GF-D8 (cell line): ENCODE measurements at places on chromosomes 12 and 14.

- no peak for DNase-seq
These were observed 274.5 kb upstream of the LRIG3 start for GRCh38 chr12:59194794-59195193.

GRCh38 chr12:120902846-120903411 is 1.2 kb downstream of the SPPL3 start:
- DNase-seq: no peak

DNA sequence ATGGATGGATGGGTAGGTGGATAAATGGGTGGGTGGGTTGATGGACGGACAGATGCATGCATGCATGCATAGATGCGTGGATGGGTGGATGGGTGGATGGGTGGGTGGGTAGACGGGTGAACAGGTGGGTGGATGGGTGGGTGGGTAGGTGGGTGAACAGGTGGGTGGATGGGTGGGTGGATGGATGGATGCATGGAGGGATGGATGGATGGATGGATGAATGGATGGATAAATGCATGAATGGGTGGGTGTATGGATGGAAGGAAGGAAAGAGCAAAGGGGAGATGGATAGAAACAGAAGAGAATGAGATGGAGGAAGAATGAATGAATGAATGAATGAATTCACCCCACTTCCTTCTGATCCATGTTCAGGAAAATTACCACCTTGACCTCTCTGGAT is 143.0 kb downstream of the KSR2 start:
- DNase-seq: no peak

DNA sequence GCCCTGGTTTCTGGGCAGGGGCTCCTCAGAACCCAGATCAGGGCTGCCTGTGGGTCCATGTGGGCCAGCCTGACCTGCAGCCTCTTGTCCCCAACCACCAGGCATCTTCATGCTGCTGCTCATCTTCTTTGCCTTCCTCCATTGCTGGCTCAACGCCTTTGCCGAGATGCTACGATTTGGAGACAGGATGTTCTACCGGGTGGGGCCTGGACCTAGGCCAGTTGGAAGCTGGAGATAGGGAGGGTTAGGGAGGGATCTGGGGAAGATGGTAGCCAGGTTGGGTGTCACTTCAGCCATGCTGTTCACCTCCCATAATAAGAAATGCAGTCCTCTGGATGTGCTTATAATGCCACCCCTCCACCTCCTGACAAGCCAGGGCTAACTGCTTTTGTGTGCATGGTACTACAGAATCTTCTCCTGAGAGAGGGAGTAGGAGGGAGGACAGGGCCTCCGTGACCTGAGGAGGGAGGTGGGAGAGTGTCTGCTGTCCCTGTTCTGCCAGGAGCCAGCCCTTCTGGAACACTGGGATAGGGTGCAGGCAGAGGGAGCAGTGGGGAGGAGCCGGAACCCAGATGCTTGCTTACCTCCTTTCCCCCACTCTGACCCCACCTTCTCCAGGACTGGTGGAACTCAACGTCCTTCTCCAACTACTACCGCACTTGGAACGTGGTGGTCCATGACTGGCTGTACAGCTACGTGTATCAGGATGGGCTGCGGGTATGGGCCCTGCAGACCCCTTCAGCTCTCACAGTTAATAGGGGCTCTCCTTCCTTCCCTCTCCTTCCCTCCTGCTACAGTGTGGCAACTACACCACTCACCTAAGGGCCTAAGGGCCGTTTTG is 17.6 kb downstream of the SOAT2 start:
- DNase-seq: no peak

DNA sequence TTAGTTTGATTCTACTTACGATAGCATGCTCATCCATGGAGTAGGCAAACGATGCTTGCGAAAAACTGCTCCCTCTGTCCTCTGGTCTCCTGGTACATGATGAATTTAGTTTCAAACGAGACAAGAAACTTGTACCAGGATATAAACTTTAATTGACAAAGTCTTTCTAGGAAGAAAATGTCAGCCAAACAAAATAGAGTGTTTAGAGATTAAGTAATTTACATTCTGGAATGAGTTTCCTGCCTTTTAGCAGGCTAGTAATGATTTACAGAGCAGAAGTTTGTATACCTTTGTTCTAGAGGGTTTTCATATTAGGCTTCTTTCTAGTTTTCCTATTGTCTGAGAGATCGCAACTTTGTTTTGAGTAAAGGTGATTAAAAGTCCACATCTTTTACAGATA is 206.9 kb downstream of the RPL10L start:
- DNase-seq: no peak

DNA sequence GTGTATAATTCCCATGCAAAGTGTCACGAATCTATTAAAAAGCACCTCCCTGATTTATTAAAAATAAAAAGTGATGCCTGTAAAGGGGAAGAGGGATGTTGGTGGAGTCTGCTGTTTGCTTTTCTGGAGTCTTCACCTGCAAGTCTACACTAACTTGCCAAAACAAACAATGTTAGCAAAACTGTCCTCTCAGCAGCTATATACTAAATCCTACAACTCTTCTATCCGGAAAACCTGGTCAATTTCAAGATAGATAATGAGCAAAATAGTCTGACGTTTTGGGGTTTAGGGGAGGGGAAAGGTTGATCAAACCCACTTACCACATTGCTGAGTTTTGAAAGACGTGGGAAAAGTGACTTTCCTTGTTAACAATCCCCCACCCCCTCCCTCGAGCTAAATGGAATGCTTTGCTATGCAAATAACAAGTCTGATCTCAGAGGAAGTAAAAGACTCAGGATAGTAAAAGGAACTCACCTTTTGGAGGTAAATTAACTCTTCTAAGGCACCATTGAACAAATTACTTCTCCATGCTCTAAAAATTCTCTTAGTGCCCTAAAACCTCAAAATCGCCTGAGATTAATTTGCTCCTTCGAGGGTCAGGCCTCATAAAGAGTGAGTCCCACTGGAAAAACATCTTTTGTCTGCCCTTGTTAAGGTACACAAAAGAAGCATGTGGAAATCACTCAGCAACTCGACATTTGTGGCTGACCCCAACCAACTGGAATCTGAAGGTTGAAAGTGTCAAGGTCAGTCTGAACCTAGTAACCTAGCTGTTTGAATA is 13.5 kb downstream of the BMP4 start:
- DNase-seq: no peak
